ENCODE measurements at places on chromosomes 5 and 9.

- DNase-seq, result no peak
Measured at GRCh38 chr5:33827885-33828284, 63.9 kb downstream of the ADAMTS12 start.

GRCh38 chr5:151947931-151948608 is 23.4 kb upstream of the GLRA1 start:
- DNase-seq, result no peak

GRCh38 chr5:113110117-113110516 is 133.5 kb downstream of the DCP2 start:
- no peak for DNase-seq

GRCh38 chr5:57085306-57086081 is 88.4 kb upstream of the GPBP1 start:
- DNase-seq, result no peak

DNA sequence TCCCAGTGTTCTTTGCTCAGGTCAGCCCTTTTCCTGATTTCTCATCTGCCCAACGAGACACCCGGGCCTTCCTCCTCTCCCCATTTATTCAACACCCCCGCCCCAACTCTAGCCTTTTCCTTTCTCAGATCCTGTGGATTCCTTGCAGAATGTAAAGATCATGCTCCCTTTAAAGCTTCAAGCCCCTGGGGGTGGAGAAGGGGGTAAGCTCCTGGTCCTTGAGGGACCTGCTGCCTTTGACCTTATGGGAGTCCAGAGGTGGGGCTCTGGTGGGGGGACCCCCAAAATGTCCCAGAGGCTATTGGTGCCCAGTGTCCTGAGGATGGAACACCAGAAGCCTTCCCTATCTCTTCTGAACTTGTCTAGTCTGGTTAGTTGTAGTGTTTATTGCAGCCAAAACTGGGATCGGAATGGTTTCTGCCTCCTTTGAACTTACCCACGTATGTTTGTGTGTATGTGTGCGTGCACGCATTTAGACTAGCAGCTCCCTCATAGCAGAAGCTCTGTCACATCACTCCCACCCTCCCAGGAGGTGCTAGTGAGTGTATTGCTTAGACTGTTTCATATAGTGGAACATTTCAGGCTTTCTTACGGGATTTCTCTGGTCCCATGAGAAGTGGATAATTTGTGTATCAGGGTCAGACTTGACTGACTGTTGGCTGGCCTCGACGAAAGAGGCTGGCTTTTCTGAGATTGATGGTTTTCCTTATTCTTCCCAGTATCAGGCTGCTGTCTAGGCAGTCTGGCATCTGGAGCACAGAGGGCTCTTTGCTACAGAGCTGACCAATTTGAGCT is 1.1 kb downstream of the GALNT10 start:
- DNase-seq, result peak; percentile 48

DNA sequence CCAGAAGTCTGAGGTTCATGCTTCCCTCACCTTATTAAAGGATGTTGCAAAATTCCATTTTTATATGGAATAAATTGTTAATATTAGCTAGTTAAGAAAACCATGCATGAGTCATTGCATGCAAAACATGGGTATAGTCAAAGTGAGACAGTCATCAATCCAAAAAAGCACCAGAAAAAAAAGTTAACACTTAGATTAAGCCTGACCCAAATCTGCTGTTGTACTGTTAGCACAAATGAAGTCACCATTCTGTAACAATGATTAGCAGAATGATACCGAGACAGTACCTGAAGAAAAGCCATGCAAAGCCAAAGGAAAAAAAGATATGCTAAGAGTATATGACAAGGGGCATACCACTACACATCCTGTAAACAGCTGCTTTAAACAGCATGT is 49.5 kb downstream of the PKD2L2 start:
- no peak for DNase-seq

DNA sequence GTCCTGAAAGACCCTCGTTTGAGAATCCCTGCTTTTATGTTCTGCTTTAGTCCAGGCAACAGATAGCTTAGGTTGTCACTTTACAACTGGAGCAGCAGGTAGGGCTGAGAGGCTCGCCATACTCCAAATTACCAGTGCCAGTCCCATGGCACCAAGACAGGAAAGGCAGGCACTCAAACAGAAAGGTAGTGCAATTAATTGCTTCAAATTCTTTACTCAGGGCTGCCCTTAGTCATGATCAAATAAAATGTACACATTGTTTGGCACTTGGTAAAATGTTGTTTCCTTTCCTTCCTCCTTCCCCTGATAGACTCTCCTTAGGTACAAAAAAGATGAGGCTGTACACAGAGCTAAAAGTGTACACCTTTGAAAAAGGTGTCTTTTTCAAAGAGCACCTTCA is 115.8 kb upstream of the CCDC152 start:
- DNase-seq, result no peak

- no peak for DNase-seq
Measured at GRCh38 chr9:103037508-103038477, 42.7 kb downstream of the CYLC2 start.

GRCh38 chr5:131942016-131942415 is 3.4 kb downstream of the MEIKIN start:
- DNase-seq, result no peak

DNA sequence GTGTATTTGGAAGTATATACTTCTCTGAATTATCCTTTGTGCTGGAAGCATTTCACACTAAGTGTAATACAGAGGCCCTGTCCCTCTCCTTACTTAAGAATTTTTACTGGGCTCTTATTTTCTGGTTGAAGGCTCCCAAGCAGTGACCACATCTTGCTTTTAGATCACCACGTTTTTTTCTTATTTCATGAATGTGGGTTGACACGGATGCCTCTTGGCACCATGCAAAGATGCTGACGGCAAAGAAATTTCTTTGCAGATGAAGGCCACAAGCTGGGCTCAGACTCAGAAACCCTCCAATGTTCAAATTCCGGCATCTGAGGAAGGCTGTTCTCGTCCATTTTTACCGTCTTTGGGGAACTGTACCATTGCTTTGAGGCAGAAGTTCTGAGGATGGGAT is 168.5 kb downstream of the HMHB1 start:
- no peak for DNase-seq

DNA sequence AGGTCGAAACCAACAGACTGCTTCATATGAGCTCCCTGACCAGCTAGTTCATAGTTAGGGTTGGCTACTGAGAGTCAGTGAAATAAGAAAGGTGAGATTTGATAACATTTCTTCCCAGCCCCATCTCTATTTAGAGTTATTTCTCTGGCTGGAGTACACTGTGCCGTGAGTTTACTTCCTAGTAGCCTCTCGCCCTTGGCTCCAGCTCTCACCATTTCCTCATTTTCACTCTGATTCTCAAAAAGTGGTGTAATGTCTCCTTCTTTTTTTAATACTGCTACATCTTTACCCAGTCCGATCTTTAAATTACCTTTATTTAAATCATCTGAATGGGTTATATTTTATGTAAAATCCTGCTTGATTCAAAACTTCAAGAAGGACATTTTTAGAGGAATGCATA is 100.4 kb upstream of the FAM174A start:
- DNase-seq, result no peak

GRCh38 chr9:38622288-38622674 is 1.9 kb upstream of the ANKRD18A start:
- DNase-seq, result no peak

DNA sequence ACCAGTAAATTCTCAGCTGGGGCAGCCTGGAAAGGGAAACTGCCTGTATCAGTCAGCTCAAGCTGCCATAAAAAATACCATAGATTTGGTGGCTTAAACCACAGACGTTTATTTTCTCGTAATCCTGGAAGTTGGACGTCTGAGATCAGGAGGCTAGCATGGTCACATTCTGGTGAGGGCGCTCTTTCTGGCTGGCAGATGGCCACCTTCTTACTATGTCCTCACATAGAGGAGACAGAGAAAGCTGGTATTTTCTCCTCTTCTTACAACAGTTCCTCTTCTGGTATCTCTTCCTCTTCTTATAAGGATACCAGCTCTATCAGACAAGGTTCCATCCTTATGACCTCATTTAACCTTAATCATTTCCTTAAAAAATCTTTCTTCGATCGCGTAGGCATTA is 50.5 kb upstream of the RFX3 start:
- no peak for DNase-seq

GRCh38 chr9:34809504-34810186 is 99.7 kb upstream of the CCL21 start:
- peak; percentile 35 for DNase-seq

- DNase-seq, result peak; percentile 64
Measured at GRCh38 chr5:127564002-127564769, 46.7 kb downstream of the PRRC1 start.

- no peak for DNase-seq
Measured at GRCh38 chr5:145903867-145904266, 31.1 kb upstream of the GRXCR2 start.

GRCh38 chr5:170235876-170236864 is 3.4 kb downstream of the C5orf58 start:
- no peak for DNase-seq

DNA sequence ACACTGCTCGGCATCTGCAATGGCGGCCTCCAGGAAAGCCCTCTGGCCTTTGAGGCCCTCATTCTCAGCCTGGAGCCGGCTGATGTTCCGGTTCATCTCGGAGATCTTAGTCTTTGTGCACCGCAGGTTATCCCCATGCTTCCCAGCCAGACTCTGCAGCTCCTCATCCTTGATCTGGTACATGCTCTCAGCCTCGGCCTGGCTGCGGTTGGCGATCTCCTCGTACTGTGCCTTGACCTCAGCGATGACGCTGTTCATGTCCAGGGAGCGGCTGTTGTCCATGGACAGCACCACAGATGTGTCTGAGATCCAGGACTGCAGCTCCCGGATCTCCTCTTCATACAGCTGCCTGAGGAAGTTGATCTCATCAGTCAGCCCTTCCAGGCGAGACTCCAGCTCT is 21.9 kb downstream of the CEP120 start:
- no peak for DNase-seq

DNA sequence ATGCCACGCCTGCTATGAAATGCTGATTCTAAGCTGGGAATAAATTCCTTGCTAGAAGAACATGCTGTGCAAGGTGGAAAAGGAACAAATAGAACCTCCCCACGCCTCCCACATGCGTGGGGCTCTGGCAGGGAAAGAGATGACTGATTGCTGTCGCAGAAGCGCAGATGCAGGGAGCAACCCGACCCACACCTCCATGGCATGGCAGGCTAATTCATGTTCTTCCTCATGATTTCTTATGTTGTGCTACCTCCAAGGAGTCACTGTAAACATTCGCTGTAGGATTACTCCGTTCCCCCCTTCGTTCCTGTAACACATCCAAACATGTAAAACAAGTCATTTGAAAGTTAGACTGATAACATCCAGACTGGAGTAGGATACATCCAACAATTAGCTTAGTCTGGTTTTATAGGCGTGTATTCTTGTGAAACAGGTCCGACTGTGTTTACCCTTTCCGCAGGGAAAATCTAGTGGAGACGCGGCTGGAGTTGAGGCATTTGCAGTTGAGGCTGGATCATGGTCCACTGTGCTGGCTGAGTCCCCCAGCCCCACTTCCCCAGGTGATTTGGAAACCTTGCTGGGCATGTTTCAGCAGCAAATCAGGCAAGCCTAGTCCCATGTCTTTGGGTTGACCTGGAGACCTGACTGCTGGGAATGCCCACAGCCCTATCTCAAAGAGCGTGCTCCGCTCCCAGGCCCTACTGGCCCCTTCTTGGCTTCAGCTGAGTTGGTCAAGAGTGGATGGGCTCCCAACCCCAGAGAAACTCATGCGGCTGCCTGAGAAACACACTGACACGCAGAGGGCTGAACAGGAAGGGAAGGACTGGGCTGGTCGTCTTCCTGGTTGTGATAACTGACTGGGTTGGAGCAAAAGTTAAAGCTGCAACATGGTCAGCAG is 24.8 kb upstream of the ANKRD33B start:
- DNase-seq, result no peak

GRCh38 chr5:179955630-179956029 is 47.9 kb upstream of the TBC1D9B start:
- no peak for DNase-seq

- no peak for DNase-seq
Measured at GRCh38 chr9:76691517-76692313, 72.5 kb upstream of the PCA3 start.

DNA sequence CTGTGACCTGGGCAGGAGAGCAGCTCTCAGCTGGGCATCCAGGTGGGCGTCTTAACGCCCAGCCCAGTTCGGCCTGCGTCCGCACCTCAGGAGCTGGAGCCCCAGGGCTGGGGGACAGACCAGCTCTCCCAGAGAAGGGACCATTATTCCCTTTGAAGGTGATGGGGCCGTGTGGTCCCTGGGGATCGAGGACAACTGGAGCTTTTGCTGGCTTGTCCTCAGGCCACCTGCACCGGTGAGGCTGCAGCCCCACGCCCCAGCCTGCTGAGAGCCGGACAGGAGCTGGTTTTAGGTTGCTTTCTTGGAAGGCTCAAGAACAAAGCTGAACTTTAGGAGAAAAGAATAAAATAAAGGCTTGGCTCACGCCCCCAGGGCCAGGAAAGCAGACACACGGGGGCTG is 40.9 kb downstream of the NACC2 start:
- no peak for DNase-seq

DNA sequence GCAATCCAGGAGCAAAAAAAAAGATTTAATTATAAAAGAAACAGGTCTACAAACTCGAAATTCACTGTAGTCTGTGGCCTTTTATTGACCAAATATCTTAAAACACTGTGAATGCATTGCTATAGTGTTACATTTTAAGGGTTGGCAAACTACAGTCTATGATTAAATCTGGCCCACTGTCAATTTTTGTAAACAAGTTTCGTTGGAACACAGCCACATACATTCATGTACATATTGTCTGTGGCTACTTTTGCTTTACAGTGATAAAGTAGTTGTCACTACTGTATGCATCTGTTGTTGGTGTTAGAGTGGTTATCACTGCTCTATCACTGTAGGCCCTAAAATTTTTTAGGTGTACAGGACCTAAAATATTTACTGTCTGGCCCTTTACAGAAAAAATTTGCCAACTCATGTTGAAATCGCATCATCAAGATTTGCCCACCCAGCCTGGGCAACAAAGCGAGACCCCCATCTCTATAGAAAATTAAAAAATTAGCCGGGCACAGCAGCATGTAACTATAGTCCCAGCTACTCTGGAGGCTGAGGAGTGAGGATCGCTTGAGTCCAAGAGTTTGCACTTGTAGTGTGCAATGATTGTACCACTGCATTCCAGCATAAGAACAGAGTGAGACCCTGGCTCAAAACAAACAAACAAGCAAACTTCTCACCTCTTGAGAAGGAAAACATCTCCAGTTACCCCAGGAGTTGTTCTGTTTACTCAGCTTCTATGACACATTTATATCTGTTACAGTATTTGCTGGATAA is 89.0 kb downstream of the ERBIN start:
- DNase-seq, result no peak

All from GM03348 (cell line).